ENCODE measurements at places on chromosomes 6 and 20.
A peak's percentile ranks its signal among the peaks of the same experiment; 100 is the strongest.

DNA sequence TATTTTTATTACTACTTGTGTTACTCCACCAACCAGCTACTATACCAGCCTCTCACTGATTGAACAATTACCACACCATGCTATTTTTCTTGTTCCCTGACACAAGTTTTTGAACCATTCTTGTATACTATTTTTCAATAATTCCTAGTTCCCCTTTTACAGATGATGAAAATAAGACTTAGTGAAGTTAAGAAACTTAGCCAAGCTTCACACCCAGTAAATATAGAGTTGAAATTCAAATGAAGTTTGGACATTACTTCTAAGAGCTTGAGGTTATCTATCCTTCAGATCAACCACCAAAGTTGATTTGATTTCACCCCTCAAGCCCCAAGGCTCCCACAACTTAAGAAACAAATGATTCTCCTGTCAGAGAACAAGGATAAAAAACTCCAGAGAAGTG is 13.1 kb upstream of the BCAS1 start:
- no peak for DNase-seq

GRCh38 chr20:22690000-22690399 is 105.6 kb upstream of the FOXA2 start:
- no peak for DNase-seq

GRCh38 chr6:155183095-155183494 is 80.7 kb upstream of the CLDN20 start:
- DNase-seq, result no peak

DNA sequence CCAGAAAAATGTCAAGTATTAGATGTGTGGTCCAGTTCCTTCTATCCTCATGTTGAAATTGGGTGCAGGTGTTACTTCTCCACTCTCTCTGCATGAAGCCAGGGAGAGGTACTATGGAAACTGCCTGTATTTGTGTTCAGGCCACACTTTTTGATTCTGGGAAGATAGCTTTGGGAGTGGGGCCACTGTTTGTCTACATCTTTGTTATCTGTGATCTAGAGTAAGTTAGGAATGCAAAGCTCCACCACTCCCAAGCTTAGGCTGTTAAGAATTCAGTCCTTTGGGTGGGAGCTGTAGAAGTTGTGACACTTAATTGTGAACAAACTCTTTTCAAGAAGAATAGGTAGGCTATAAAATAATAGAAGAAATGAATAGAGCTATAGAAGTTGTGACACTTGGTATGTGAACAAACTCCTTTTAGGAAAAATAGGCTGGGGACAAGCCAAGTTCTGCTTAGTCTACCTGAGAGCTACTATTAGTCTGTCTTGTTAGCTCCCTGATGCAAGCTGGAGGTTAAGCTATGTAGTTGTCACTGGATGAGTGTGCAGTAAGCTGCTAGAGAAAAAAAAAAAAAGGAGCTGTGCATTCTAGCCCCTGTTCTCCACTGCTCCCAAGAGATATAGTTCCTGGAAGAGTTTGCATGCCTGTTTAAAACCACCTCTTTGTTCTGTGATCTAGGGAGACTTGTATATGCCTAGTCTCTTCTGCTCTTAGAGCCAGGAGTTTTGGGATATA is 7.1 kb upstream of the GFRAL start:
- no peak for DNase-seq

DNA sequence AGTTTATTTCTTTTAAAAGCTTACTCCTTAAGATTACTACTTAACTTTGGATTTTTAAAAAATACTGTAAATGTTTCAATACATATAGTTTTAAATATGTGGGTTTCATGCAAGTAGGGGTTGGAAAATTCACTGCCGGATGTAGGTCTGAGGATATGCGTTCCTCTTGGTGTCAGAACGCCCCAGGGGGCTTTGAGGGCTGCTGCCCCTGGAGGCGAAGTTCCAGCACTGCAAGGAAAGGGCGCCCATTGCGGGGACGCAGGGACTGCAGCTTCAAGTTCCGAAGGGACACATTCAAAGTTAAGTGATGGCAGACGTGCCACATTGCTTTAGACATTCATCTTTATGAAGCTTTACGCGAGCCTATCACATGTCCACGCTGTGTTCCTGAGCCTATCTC is 152.9 kb downstream of the SOD2 start:
- DNase-seq, result peak; percentile 16

- DNase-seq, result peak; percentile 18
These were observed 93.4 kb downstream of the PTPRT start for GRCh38 chr20:43096126-43096930.

GRCh38 chr6:12007473-12007872 is 4.6 kb upstream of the HIVEP1 start:
- DNase-seq, result no peak

GRCh38 chr20:16488086-16488485 is 85.2 kb downstream of the KIF16B start:
- DNase-seq, result no peak

DNA sequence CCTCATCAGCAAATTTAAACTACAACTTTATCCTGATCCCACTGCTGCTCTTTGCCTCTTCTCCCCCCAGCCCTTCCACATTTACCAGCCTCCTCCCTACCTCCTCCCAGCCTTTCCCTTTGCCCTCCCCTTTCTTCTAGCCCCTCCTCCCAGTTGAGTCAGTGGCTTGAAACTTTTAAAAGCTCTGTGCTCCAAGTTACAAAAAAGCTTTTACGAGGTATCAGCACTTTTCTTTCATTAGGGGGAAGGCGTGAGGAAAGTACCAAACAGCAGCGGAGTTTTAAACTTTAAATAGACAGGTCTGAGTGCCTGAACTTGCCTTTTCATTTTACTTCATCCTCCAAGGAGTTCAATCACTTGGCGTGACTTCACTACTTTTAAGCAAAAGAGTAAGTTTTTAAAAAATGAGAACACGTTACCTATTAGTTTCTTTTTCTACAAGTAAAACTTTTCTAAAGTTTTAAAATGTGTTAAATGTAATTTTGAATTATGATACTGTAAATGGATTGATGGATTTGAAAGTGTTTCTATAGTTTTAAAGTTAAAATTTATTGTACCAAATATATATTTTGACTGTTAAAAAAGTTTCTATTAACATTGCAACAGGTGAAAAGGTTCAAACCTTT is at the start of gene GJA1:
TSS of gene GJA1 (plus strand) at position 203 of the 626 bp plus-strand sequence. CDS start 11,202 bp downstream, outside the sequence.
- DNase-seq, result peak; percentile 57

GRCh38 chr6:150676344-150676743 is 76.7 kb downstream of the PLEKHG1 start:
- no peak for DNase-seq

GRCh38 chr20:17806739-17807441 is 107.1 kb downstream of the BANF2 start:
- no peak for DNase-seq

DNA sequence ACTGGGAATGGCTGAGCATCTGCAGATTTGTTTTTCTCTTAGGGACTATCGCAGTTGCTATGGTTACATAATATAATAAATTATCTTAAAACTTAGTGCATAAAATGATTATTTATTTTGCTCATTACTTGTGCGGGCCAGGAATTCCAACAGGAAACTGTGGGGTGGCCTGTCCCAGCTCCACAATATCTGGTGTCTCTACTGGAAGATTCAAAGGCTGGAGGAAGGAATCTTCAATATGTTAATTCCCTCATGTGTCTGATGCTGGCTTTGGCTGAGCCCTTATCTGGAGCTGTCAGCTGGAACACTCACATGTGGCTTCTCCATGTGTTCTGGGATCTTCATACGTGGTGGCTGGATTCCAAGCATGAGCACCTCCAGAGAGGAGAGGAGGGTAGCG is 23.9 kb upstream of the B3GAT2 start:
- no peak for DNase-seq

DNA sequence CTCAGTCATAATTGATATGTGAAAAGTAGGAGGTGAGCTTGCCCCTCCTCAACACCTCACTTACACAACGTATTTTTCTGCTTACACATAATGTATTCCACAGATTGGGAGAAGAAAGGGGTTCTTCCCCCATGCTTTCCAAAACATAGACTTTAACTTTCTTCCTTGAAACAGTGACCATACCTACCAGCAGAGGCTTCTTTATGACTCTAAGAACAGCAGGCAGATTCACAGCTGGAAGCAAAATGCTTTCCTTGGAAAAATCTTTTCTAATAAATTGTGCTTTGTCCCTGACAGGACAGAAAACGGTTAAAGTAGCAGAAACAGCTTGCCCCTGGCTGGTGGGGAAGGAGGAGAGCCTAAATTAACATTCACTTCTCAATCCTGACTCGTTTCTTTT is 629.1 kb upstream of the IMPG1 start:
- no peak for DNase-seq

- no peak for DNase-seq
These were observed 64.3 kb downstream of the ANKS1A start for GRCh38 chr6:34953061-34954025.

DNA sequence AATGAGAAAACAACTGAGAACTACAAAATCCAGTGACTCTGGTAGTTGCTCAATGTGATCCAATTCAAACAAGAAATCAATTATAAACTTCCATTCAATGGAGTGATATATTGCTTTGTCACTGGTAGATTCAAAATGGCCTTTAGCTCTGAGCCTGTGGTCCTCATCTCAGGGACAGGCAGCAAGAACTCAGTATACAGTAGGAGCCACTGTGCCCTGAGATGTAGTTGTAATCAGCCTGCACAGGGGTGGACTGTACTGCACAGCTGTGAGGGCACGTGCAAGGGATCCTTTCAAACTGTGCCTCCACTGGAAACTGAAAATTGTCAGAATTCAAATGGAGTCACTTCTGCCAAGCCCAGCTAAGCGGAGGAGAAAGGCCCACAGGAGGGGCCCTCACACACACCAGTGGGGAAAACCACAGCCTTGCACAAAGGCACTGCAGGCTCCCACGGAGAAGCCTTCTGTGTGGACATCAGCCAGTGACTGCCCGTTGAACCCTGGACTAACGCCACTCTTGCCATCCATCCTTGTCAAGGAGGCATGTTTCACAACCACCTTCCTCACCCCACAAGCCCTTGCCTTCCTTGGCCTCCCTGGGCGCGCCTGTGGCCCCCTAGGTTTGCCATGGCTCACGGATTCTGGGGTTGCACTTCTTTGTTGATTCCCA is 186.7 kb downstream of the SMOC2 start:
- no peak for DNase-seq

- no peak for DNase-seq
These were observed 1.1 kb upstream of the IL17F start for GRCh38 chr6:52245425-52245824.

DNA sequence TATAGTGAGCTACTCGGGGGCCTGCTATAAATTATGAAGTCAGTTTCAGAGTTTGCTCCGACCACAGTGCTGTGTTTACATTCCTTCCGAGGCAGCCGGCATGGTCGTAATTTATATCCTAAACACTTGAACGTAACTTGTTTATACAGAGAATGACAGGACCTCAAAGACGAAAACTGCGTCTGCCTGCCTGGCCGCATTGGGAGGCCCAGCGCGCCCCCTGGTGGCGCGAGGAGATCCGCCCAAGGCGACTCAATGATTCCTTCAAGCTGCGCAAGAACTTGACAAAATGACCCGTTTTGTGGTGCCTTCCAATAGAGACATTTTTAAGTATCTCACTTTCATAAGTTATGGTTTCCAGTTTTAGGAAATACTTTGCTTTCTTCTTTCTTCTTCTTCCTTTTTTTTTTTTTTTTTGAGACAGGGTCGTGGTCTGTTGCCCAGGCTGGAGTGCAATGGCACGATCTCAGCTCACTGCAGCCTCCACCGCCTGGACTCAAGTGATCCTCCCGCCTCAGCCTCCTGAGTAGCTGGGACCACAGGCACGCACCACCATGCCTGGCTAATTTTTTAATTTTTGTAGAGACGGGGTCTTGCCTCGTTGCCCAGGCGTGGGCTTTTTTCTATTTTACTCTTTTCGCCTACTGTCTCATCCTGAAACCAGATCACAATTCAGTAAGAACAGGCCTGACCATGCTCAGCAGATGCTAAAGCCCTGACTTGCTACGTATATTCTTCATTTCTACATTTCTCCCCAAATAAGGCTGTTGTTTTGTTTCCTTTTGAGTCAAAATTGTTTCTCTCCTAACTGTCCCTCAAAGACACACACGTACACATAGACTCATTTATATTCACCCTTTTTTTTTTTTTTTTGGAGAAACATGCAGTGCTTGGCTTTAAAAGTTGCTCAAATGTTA is 7.8 kb downstream of the FOXF2 start:
- DNase-seq, result no peak

GRCh38 chr6:71248306-71248765 is 40.3 kb upstream of the OGFRL1 start:
- DNase-seq, result peak; percentile 30

GRCh38 chr6:27624694-27625262 is 151.9 kb upstream of the ZNF184 start:
- DNase-seq, result no peak

DNA sequence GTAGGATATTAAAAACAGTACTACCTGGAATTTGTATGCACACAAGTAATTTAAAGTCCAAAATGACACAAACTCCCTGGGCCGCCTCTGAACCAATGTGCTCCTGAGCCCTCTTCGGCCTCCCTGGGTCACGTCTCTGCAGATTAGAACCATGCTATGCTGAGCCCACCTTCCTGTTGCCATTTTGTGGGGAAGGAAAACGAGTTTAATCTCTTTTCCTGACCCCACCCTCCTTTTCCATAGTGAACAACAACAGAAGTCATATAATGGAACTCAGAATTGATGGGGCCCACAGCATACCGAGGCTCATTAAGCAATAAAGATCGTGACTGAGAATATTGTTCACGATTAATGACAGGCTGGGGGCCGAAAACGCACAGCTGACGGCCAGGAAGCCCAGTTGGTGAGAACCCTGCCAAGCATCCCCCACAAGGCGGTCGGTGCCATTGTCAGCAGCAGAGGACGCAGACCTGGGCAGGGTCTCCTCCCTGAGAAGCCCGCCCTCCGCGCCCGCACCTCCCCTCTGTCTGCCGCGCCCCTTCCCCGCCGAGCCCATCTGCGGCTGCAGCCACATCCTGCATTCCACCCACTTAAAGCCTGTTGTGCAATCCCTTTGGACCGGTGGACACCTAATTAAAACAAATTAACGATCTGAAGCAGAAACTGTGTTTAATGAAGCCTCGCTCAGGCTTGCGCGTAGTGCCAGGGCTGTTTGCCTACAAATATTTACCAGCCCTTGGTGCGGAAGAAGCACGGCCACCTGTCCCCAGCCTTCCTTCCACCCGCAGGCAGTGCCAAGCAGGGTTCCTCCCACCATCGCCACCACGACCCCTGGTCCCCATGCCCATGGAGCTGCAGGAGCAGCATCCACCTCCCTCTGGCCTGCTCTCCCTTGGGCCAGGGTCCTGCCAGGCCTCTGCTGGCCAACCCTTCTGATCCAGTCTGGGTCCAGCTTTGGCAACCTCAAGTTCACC is 68.1 kb downstream of the DLL1 start:
- no peak for DNase-seq

Measured in NT2/D1 (cell line).